ENCODE measurements at places on chromosomes 7 and 10. TPM values are rescaled to one million over a fixed set of nuclear protein-coding genes. Genes with fewer than 3 reads are reported as not detected.

TMEM229A gene
- not detected for total RNA-seq

- DNase-seq, result no peak
Measured at GRCh38 chr7:138000081-138000701, 1.7 kb downstream of the CREB3L2 start.

ANKRD1 gene
- total RNA-seq, result not detected

ZNF92 gene
- 18.0 TPM for total RNA-seq

CLRN3 gene
- not detected for total RNA-seq

DNA sequence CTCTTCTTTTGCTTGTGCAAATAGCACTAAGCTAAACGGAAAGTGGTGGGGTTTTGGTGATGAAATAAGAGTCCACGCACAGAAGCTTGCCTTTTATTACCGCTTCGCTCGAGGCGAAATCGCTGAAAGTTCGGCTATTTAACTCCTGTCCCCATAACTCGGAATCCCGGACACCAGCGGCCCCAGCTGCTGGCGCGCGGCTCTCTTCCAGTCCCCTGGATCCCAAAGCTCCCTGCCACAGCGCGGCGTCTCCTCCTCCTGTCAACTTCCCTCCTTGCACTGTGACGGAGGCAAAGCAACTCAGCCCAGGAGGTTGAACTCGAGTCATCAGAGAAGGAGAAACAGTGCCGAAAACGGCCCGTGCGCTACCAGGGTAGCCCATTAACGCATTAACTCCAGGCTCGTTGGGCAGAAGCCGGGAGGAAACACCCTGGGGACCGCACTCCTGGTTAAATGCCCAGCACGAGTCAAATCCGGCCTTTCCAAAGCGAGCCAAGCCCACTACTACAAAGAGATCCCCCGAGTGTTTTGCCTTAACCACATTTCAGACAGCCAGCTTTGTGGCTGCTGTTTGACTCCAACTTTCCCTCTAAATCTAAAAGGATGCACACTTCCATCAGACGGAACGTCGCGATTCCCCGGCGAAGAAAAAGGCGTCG lies 1.3 kb downstream of the SEMA3D start:
- no peak for DNase-seq

CALCR gene
- total RNA-seq, result not detected

GRCh38 chr10:49158404-49158803 lies 24.6 kb upstream of the FAM170B start:
- DNase-seq, result no peak

FAM25G gene
- total RNA-seq, result not detected

PRKAG2 gene
- 59.9 TPM for total RNA-seq

GRCh38 chr7:105623378-105623777 lies 42.1 kb upstream of the EFCAB10 start:
- DNase-seq, result no peak

DNA sequence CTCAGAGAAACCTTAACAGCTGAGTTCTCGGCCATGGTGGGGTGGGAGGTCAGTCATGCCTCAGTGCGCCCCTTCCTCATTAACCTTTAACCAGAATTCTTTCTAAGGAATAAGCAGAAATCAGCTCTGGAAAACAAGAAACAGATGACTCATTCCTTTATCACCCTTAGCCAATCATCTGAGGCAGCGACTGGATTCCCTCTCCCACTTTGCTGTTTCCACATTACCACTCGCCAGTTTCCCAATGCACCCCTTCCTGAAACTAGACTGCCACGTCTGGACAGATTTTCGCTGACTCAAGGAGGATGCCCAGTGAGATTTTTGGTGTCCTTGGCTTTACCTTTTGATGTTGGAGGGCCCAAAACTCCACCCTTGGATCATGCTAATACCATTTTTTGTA lies 223.8 kb downstream of the PLXDC2 start:
- DNase-seq, result no peak

DNA sequence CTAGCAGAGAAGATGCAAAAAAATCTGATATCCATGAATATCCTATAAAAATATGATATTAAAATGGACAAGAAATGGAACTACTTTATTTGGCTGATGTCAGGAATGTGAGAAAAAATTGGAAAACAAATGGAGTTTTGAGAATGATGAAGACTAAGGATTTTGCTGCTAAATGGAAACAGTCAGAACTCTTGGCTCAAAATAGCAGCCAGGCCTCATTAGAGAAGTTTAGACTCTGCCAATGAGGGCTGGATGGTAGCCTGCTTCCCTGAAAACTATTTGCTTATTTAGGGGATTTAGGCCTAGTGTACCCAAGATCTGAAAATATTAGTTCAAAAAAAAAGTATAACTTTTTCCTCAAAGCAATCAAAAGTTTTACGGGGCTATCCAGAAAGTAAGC lies 458.5 kb downstream of the TFEC start:
- no peak for DNase-seq

- DNase-seq, result peak; percentile 60
Measured at GRCh38 chr7:157337316-157338149, 729 bp downstream of the DNAJB6 start.

DNA sequence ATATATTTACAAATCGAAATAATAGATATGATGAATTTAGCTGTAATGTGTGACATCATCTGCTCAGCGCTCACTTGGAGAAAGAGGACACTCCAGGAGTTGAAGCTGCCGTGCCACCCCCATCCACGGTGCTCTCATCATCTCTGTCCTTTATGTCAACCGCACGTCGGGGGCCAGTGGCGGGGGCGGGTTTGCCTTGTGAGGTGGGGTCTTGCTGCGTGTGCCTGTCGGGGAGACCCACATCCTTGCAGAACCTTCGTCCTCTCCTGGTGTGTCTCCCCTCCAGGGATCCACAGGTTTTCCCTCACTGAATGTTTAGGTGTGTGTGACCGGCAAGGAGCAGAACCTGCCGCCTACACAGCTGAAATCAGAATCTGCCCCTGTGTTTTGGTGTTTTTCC lies 71.6 kb downstream of the INPP5A start:
- no peak for DNase-seq

- no peak for DNase-seq
Measured at GRCh38 chr10:29648983-29649268, 14.2 kb upstream of the SVIL start.

CYP2W1 gene
- not detected for total RNA-seq

All from T-cell (primary cell).